ENCODE measurements at places on chromosomes 3 and 15. TPM values are rescaled to one million over a fixed set of nuclear protein-coding genes. Genes with fewer than 3 reads are reported as not detected.

Gene TRIM42
- not detected for total RNA-seq

Gene TMEM207
- total RNA-seq, result 2.9 TPM

Gene THAP10
- total RNA-seq, result 3.0 TPM

Gene CFAP100
- not detected for total RNA-seq

Gene MOBP
- 0.10 TPM for total RNA-seq

Gene LSMEM2
- total RNA-seq, result 0.20 TPM

Gene CAPN3
- total RNA-seq, result 21.1 TPM

- no peaks in the 10 kb centered on the region for H3K27me3 ChIP-seq
- peaks cover 12% of the 10 kb centered on the region for H3K4me1 ChIP-seq
- H3K27ac ChIP-seq, result peak overlapping the region; percentile 13
- no peak overlapping the region for H3K4me3 ChIP-seq
- no peak for DNase-seq
- H3K36me3 ChIP-seq, result no peaks in the 10 kb centered on the region
Observed at GRCh38 chr3:128173849-128174248, 20.6 kb downstream of the EEFSEC start.

DNA sequence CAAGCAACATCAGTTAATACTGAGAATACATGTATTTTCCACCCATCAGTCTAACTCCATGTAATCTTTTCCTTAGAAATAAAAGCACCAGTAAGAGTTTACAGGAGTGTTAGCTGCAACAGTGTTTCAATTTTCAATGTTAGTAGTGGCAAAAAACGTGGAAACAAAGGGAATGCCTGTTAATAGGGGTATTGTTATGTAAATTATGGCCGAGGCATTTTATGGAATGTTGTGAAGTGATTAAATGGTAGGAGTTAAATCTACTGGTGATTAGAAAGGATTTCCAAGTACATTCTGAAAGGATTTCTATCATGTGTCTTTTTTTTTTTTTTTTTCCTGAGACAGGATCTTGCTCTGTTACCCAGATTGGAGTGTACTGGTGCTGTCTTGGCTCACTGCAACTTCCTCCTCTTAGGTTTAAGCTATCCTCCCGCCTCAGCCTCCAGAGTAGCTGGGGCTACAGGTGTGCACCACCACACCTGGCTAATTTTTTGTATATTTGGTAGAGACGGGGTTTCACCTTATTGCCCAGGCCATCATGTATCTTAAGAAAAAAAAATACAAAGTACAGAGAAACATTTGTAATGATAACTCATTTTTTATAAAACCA lies 6.6 kb downstream of the ATP6V1A start:
- H3K27me3 ChIP-seq, result no peaks in the 10 kb centered on the region
- H3K4me1 ChIP-seq, result peaks cover 4% of the 10 kb centered on the region
- H3K36me3 ChIP-seq, result no peaks in the 10 kb centered on the region
- no peak overlapping the region for H3K27ac ChIP-seq
- H3K4me3 ChIP-seq, result no peak overlapping the region

DNA sequence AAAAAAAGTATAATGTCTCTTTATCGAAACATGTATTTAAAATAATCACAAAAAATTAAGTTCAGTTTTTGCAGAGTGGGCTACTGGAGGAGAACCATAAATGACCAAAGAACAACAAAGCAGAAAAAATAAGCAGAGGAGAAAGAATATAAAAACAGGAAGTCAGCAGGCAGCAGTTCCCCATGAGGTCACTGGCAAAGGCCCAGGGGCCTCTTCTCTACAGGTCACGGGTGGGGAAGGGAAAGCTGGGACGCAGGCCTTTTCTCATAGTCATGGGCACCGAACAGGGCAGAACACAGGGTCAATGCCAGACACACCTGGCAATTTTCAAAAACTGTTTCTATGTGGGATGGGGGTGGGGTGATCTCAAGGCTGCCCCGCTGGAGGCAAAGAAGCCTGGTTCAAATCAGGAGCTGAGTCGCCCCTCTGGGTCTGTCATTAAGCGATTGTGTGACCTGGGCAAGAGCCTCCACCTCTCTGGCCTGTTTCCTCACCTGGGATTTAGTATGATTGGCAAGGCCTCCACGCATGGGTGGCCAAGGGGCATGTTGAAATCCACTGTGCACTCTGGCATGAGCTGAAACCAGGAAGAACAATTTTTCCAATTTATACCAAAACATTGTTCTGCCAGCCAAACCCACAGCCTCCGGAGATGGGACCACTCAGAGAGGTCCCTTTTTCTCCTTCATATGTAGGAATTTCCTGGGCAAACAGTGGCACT lies 43.8 kb upstream of the UACA start:
- no peak for DNase-seq
- no peaks in the 10 kb centered on the region for H3K36me3 ChIP-seq
- H3K27me3 ChIP-seq, result no peaks in the 10 kb centered on the region
- no peak overlapping the region for H3K4me3 ChIP-seq
- no peaks in the 10 kb centered on the region for H3K4me1 ChIP-seq
- no peak overlapping the region for H3K27ac ChIP-seq

DNA sequence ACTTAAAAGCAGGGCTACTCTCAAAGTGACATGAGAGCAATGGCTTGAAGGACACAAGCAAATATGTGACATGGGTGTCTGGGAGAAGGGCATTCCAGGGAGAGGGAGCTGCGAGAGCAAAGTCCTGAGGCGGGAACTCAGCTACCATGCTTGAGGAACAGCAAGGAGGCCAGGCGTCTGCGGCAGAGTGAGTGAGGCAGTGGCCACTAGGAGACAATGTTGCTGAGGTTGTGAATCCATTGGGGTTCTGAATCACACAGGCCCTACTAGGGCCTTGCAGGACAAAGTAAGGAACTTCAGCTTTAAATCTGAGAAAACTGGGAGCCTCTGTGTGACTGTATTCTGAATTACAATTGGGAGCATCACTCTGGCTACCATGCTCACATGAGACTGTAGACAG lies 94.1 kb upstream of the PRICKLE2 start:
- H3K4me3 ChIP-seq, result no peak overlapping the region
- H3K27me3 ChIP-seq, result no peaks in the 10 kb centered on the region
- DNase-seq, result peak; percentile 43
- H3K27ac ChIP-seq, result peak overlapping the region; percentile 65
- H3K36me3 ChIP-seq, result no peaks in the 10 kb centered on the region

- H3K36me3 ChIP-seq, result no peaks in the 10 kb centered on the region
- H3K27me3 ChIP-seq, result no peaks in the 10 kb centered on the region
- no peak for DNase-seq
- no peaks in the 10 kb centered on the region for H3K4me1 ChIP-seq
Observed at GRCh38 chr3:151625586-151625985, 108.1 kb upstream of the AADACL2 start.

DNA sequence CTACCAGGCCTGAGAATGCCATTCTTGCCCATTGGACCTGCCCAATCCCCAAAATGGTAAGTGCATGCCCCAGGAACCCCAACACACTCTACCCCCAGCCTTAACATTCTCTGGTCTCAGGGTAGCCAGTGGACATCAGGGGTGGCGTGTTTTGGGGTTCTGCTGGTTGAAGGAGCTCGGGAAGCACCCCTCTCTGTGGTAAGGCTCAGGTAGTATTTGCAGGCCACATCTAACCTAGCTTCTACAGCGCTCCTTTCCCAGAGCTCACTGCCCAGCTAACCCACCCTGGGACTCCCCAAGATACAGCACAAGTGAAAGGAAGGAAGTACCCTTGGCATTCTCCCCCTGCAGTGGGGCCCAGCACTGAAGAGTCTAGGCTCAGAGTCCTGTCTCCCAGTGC lies 19.8 kb downstream of the NMNAT3 start:
- H3K27ac ChIP-seq, result no peak overlapping the region
- no peaks in the 10 kb centered on the region for H3K27me3 ChIP-seq
- no peak overlapping the region for H3K4me3 ChIP-seq
- H3K4me1 ChIP-seq, result peaks cover 31% of the 10 kb centered on the region
- no peaks in the 10 kb centered on the region for H3K36me3 ChIP-seq

DNA sequence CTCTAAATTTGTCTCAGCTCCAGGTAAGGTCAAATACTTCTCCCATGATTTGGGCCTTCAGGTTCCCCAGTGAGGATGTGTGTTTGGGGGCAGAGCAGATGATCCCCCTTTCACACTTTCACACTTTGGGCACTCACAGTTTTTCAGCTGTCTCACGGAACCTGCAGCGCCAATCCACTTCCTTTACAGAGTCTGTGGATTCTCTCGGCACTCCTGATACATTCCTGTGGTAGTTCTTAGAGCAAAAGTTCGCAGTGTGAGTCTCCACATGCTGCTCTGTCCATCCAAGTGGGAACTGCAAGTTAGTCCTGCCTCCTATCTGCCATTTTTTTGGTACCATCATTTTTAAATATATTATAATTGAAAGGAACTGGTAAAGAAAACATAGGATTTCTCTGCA lies 20.2 kb upstream of the CPOX start:
- H3K27me3 ChIP-seq, result no peaks in the 10 kb centered on the region
- no peak for DNase-seq
- no peak overlapping the region for H3K4me3 ChIP-seq
- H3K27ac ChIP-seq, result no peak overlapping the region

- H3K27me3 ChIP-seq, result peaks cover 6% of the 10 kb centered on the region
- H3K27ac ChIP-seq, result no peak overlapping the region
- DNase-seq, result no peak
- H3K4me3 ChIP-seq, result no peak overlapping the region
- no peaks in the 10 kb centered on the region for H3K4me1 ChIP-seq
Observed at GRCh38 chr15:37731146-37731746, 203.2 kb upstream of the TMCO5A start.

DNA sequence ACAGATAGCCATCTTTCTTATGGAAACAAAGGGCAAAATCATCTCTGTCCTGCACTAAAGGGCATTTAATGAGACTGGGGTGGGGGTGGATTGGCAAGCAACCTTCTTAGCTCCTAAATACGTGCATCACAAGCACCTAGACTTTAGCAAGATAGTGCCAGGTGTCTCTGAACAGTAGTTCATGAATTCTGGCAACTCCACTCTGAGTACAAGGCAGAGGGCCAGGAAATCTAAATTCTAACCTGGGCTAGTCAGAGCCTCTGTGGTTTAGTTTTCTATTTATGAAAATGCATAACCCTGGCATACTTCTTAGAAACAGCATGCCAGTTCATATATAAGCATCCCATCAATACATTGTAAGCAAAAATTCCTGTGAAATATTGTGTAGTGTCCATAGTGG lies 788.5 kb downstream of the MCTP2 start:
- H3K36me3 ChIP-seq, result no peaks in the 10 kb centered on the region
- no peak overlapping the region for H3K27ac ChIP-seq
- H3K4me1 ChIP-seq, result peaks cover 4% of the 10 kb centered on the region
- no peaks in the 10 kb centered on the region for H3K27me3 ChIP-seq
- no peak overlapping the region for H3K4me3 ChIP-seq
- no peak for DNase-seq

DNA sequence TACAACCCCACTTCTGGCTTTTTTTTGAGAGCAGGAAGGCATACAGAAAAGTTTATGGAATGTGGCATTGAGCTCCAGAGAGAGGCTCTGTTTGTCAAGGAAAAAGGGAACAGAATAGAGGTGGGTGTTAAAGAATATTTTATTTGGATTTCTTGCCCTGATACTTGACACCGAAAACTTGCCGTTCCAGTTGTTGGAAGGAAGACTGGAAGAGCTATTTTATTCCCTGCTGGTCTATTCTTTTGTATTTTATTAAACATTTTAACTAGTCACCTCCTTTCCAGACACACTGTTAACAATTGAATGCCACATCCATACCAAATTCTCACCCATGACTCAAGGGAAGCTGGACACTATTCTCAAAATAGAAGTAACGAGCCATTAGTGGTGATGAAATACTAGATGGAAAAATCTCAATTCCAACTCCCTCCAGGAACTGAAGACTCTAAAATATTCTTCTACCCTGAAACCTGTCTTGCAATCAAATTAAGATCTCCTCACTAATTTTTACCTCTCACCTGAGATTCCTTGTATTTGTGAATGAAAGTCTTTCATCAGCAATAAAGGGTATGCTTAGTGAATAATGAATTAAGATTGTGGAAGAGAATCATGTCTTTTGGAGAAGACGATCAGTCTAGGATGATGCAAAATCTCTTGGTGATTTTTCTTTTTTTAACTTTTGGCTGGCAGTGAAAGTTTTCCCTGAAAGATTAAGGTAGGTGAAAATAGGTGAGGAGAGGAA lies 28.5 kb downstream of the GREM1 start:
- no peak overlapping the region for H3K4me3 ChIP-seq
- H3K36me3 ChIP-seq, result no peaks in the 10 kb centered on the region
- H3K27me3 ChIP-seq, result no peaks in the 10 kb centered on the region
- H3K27ac ChIP-seq, result no peak overlapping the region

- no peaks in the 10 kb centered on the region for H3K27me3 ChIP-seq
- no peaks in the 10 kb centered on the region for H3K36me3 ChIP-seq
- H3K4me3 ChIP-seq, result no peak overlapping the region
- H3K27ac ChIP-seq, result no peak overlapping the region
- DNase-seq, result no peak
- H3K4me1 ChIP-seq, result no peaks in the 10 kb centered on the region
Observed at GRCh38 chr15:48996276-48996675, 32.6 kb upstream of the SHC4 start.

- no peaks in the 10 kb centered on the region for H3K36me3 ChIP-seq
- H3K27ac ChIP-seq, result no peak overlapping the region
- no peak overlapping the region for H3K4me3 ChIP-seq
- H3K27me3 ChIP-seq, result no peaks in the 10 kb centered on the region
Observed at GRCh38 chr15:49769225-49769624, 148.4 kb downstream of the DTWD1 start.

GRCh38 chr3:177459401-177459800 lies 262.1 kb upstream of the TBL1XR1 start:
- H3K4me3 ChIP-seq, result no peak overlapping the region
- H3K36me3 ChIP-seq, result no peaks in the 10 kb centered on the region
- peak overlapping the region; percentile 41 for H3K27ac ChIP-seq

DNA sequence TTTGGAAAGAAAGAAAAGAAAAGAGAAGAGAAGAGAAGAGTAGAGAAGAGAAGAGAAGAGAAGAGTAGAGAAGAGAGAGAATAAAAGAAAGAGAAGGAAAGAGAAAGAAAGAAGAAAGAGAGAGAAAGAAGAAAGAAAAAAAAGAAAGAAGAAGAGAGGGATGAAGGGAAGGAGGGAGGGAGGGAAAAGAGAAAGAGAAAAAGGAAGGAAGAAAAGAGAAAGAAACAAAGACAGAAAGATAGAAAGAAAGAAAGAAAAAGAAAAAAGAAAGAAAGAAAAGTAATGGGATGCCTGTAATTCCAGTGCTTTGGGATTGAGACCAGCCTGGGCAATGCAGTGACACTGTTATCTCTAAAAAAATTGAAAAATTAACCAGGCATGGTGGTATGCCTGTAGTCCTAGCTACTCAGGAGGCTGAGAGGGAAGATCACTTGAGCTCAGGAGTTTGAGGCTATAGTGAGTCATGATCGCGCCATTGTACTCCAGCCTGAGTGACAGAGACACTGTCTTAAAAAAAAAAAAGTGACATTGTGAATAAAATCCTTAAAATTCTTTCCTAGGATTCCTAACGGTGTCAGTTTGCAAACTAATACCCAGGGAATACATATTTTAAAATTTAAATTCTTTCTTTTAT lies 1.7 kb downstream of the RASL12 start:
- H3K27me3 ChIP-seq, result peaks cover 10% of the 10 kb centered on the region
- no peaks in the 10 kb centered on the region for H3K36me3 ChIP-seq
- H3K27ac ChIP-seq, result no peak overlapping the region
- H3K4me3 ChIP-seq, result no peak overlapping the region
- H3K4me1 ChIP-seq, result peaks cover 21% of the 10 kb centered on the region

DNA sequence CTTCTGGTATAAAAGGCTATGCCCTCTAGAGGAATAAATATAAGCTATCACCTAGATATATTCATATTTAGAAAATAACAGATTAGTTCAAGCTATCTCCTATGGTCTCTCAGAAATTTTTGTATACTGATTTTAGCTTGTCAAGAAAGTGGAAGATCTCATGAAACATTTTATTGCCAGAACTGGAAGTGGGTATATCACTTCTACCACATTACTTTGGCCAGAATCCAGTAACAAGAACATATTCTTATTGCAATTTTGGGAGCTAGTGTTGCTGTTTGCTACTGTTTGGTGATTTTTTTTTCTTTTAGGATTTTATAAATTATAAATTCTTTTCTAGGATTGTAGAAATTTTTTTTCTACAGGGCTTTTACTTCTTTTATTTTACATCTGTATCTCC lies 14.2 kb upstream of the DIPK2A start:
- H3K27me3 ChIP-seq, result no peaks in the 10 kb centered on the region
- no peaks in the 10 kb centered on the region for H3K4me1 ChIP-seq
- DNase-seq, result no peak
- H3K27ac ChIP-seq, result no peak overlapping the region
- no peaks in the 10 kb centered on the region for H3K36me3 ChIP-seq

Measured in hepatocyte (in vitro differentiated cells).